ENCODE measurements at places on chromosomes 1 and 21.
A peak's percentile ranks its signal among the peaks of the same experiment; 100 is the strongest.

- no peak for DNase-seq
Measured at GRCh38 chr1:26626994-26627393, 68.8 kb upstream of the ARID1A start.

- DNase-seq: no peak
Measured at GRCh38 chr1:17093822-17094393, 25.3 kb downstream of the PADI2 start.

- peak; percentile 92 for DNase-seq
Measured at GRCh38 chr21:41425954-41426675, at the start of gene MX1. TSS of gene MX1 (plus strand) at chr21:41426239. CDS start at chr21:41432071, 5,832 bp downstream.

- no peak for DNase-seq
Measured at GRCh38 chr1:97385536-97386277, 535.1 kb downstream of the DPYD start.

DNA sequence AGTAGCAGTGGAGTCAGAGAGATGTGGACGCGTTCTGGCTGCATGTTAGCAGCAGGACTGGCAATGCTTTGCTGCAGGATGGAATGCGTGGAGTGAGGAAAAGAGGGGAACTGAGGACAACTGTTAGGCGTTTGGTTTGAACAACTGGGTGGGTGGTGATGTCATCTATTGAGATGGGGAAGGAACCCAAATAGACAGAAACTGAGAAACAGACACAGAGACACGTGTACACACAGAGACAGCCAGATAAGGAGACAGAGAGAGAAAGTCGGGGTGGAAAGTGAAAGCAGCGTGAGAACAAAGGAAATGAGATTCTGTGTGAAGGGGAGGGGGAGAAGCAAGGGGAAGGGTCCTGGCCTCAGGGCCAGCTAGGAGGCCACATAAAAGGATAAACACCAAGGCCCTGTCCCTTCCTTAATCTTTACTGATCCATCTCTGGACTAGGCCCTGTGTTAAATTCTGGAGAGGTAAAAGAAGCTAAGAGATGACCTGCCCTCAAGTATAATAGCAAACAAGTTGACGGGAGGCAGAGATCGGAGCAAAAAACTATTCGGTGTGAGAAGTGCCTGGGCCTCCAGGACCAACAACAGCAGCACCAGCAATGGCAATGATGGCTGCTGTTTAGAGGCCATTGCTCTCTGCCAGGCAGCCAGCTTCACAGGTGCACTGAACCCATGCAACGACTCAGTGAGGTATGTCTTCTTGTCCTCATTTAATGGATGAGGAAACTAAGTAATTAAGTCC is 31.6 kb downstream of the VWA5B1 start:
- no peak for DNase-seq

- DNase-seq: peak; percentile 70
Measured at GRCh38 chr1:206066479-206067171, 13.7 kb downstream of the RHEX start.

DNA sequence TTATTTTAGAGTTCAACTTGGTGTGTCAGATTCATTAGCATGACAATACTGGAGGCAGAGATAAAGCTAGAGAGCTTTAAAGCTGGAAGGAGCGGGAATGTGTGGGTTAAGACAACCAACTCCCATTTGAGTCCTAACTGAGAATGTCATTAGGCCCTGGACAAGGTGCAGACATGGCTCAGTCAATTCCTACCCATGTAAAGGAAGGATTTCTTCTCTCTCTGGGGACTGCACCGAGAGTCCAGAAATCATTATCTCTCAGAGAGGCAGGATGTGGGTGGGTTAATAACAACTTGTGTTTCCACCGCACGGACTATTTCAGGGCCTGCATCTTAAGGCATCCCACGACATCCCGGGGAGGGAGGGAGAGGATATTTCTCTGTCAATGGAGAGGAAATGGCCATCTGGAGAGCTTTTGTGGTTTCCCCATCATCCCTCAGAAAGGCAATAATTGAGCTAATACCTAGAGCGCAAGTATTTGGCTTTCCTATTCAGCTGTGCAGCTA is 46.7 kb upstream of the SARS1 start:
- DNase-seq: no peak

DNA sequence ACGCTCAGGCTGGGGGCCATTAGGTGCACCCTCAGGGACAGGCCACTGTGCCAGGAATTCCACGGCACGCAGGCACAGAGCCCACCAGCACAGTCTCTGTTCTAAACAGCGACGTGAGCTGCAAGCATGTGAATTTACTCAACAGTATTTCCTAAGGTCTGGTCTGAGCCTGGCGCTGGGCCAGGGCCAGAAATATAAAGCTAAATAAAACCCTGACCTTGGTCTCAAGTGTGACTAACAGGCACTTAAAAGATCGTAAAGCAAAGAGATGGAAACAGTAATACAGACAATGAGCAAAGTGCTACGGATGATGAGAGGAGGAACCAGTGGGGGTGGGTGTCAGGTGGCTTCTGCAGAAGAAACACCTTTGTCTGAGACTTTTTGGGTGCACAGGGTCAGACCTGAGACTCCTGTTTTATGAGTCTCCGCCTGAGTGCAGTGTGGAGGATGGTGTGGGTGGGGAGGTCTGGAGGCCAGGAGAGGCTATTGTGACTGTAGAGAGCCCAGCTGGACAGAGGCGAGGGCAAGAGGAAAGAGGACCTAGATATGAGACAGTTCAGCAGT is 53.4 kb upstream of the EDN2 start:
- peak; percentile 63 for DNase-seq

DNA sequence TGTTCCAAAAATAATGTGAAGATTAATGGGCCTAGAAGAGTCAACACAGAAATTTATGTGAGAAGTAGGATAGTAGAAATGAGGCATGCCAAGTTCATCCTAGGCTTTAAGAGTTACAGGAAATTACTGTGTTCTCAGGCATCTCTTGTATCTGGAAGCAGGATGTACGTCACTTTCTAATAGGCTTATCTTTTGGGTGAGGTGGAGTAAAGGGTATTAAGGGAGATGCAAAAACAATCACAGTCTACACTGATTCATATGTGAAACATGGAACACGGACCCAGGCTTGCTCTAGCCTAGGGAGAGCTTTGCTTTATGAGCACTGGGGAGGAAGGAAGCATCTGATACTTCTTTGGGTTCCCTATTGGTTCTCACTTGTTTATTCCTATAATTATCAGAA is 84.5 kb upstream of the RGS4 start:
- no peak for DNase-seq

- DNase-seq: peak; percentile 79
Measured at GRCh38 chr21:36320421-36321324, 676 bp downstream of the MORC3 start.

DNA sequence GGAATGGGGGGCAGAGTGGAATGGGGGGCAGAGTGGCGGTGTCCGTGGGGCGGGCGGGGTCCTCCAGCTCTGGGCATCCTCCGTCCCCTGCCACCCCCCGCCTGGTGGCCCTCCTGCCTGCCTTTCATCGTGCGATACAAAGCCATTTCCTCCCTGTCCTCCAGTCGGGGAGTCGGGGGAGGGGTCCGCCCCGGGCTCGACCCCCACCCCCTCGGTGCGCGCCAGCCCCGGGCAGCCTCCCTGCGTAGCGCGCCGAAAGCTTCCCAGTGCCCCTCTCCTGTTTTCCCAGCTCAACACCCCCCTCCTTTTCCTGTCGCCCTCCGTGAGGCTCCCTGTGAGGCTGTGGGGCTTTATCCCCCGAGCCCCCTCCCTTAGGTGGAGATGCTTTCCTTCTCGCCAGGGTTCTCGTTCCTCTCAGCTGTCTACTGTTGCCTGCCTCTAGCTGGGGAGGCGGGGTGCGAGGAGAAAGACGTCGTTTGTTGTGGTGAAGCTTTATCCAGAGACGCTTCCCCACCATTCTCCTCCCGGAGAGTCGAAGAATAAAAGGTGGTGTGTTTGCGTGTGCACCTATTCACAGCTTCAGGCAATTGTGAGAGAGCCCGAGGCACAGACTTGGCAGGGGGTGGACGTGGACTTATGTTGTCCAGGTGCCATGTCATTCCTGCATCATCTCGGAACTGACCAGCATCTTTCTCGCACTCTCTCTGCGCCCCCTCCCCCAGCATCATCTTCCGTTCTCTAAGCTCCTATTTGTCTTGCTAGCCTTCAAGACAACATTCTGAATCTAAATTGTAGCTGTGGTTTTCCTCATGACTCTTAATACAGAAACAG is 848 bp downstream of the DNM3 start:
- DNase-seq: peak; percentile 8

- no peak for DNase-seq
Measured at GRCh38 chr1:39076127-39076798, 50.1 kb downstream of the NDUFS5 start.

GRCh38 chr1:178486100-178487069 is 10.4 kb downstream of the CLEC20A start:
- no peak for DNase-seq

DNA sequence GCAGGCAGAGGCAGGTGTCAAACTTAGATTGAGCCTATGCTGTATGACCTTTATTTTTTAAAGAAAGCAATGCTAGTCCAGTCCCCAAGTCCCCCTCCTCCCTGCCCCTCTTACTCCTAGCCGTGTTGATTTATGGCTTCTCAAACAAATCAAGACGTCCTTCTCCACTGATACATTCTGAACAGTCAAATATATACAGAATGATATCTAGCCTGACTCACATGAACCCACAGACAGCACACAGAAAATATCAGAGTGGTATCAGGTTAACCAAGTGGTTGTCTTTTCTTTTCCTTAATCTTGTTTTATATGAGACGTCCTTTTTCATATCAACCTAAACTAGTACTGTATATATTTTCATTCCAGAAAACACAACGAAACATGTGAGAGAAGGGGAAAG is 13.4 kb downstream of the DAB1 start:
- DNase-seq: no peak

- peak; percentile 43 for DNase-seq
Measured at GRCh38 chr1:111989531-111990025, at the start of gene KCND3. TSS of gene KCND3 (minus strand) at chr1:111989668.

All from large intestine (tissue), 12 donors.